Stomach (tissue), 19 donors: ENCODE measurements at places on chromosomes 12 and 14. TPM values are rescaled to one million over a fixed set of nuclear protein-coding genes. Genes with fewer than 3 reads are reported as not detected.

- DNase-seq: peak; percentile 65
Observed at GRCh38 chr14:74571901-74572725, 39.9 kb downstream of the LTBP2 start.

DNA sequence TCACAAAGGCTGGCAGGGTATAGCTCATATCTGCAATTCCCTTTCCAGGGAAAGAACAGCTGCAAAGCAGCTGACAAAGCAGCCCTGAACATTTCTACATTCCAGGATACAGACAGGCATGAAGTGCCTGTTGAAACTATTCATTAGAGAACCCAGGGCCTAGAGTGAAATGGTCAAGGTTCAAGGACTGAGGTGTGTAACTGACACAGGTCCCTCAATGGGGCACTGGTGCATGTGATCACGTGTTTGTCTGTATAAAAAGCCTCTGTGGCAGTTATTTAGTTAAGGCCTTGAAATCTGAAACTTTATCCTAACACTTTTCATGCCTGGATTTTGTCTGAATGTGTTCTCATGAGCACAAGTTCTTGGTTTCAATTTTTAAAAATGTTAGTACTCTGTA, 47.1 kb downstream of the GIT2 start:
- no peak for DNase-seq

- DNase-seq: no peak
Observed at GRCh38 chr12:50083301-50083700, 1.8 kb upstream of the SMARCD1 start.

DNA sequence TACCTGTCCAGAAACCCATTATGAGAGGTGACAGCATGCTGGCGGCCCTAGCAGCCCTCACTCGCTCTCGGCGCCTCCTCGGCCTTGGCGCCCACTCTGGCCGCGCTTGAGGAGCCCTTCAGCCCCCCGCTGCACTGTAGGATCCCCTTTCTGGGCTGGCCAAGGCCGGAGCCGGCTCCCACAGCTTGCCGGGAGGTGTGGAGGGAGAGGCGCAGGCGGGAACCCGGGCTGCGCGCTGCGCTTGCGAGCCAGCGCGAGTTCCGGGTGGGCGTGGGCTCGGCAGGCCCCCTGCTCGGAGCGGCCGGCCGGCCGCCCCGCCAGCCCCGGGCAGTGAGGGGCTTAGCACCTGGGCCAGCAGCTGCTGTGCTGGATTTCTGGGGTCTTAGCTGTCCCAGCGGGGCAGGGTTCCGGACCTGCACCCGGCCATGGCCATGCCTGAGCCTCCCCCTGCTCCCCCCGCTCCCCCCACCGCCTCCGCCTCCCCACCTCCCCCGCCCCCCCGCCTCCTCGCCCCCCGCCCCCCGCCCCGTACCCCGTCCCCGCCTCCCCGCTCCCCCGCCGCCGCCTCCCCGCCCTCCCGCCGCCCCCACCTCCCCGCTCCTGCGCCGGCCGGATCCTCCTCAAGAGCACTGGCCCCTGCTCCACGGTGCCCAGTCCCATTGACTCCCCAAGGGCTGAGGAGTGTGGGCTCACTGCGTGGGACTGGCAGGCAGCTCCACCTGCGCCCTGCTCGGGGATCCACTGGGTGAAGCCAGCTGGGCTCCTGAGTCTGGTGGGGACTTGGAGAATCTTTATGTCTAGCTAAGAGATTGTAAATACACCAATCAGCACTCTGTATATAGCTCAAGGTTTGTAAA, 163.1 kb downstream of the KLHL28 start:
- DNase-seq: no peak

- DNase-seq: no peak
Observed at GRCh38 chr12:95115641-95116040, 42.2 kb upstream of the NR2C1 start.

- no peak for DNase-seq
Observed at GRCh38 chr12:114679452-114679875, 4.5 kb downstream of the TBX3 start.

- DNase-seq: no peak
Observed at GRCh38 chr12:129257524-129257923, 404.2 kb downstream of the GLT1D1 start.

GRCh38 chr12:76022506-76022905, 9.1 kb downstream of the PHLDA1 start:
- no peak for DNase-seq

DNA sequence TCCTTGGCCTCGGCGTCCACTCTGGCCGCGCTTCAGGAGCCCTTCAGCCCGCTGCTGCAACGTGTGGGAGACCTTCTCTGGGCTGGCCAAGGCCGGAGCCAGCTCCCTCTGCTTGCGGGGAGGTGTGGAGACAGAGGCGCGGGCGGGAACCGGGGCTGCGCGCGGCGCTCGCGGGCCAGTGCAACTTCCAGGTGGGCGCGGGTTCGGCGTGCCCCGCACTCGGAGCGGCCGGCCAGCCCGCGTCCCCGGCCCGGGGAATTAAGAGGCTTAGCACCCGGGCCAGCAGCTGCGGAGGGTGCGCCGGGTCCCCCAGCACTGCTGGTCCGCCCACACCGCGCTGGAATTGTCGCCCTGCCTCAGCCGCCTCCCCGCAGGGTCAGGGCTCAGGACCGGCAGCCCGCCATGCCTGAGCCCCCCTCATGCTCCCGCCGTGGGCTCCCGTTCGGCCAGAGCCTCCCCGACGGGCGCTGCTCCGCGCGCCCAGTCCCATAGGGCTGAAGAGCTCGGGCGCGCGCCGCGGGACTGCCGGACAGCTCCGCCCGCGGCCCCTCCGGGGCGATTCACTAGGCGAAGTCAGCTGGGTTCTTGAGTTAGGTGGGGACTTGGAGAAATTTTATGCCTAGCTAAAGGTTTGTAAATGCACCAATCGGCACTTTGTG, 673.9 kb downstream of the SLC16A7 start:
- no peak for DNase-seq

DNA sequence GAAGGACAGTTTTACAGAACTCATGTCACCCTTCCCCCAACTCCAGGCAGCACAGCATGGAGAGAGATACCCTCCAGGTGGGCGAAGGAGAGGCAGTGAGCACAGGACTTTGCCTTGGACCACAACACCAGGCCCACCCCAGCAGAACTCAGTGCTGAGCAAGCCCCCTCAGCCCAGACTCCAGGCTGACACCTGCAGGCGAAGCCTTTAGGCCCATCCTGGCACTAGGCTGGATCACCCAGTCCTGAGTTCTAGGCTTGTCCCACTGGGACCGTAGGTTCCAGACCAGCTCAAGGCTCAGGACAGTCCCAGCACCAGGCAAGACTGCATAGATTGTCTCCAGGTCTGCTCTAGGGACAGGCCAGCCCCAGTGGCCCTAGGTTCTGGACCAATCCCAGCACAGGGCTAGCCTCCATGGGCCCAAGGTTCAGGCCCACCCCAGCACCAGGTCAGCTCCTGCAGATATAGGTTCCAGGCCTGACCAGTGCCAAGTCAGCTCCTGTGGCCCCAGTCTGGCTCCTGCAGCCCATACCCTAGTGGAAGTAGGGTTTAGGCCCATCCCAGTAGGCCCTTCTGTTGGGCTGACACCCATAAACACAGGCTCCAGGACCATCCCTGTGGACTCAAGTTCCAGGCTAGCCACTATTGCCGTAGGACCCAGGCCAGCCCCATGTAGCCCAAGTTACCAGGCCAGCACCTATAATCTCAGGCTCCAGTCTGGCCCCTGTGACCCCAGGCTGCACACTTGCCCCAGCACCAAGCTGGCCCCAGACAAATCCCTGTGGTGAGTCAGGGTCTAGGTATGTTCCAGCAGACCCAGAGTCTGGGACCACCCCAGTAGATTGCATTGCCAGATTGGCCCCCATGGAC, 9.4 kb downstream of the WASHC3 start:
- no peak for DNase-seq

DNA sequence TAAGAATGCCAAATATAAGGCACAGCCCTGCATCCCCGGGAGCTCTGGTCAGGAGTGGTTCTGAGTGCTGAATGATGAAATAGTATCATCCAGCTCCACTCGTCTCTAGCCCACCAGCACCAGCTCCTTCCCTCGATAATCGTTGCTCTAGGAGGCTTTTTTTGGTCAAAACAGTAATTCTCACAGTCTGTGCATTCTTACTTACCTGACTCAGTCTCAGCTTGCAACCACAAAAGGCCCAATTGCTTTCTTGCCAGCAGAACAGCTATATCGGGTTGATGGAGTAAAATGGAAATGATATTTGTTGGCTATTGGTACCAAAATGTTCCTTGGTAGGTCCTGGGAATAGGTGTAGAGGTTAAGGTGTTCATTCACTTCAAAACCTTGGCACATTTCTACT, 94.8 kb downstream of the BMP4 start:
- no peak for DNase-seq

GRCh38 chr12:51888316-51889215, 663 bp downstream of the ANKRD33 start:
- no peak for DNase-seq

DNA sequence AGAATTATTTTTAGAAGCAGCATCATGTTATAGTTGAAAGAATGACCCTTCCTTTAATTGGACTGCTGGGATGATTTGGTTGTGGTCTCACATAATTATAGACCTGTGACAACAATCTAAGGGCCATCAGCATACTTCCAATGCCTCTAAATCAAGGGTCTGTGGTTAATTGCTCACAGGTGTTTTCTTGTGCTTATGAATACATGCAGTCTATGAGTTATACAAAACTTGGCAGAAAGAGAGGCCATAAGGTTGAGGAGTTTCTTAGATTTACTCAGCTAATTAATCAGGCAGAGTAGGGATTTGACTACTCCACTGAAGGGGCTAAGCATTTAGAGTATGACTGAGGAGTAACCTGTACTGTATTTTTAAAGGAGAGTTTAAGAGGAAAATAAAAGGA, 37.0 kb upstream of the FRMD6 start:
- DNase-seq: no peak

Gene SLC5A8
- not detected for total RNA-seq

Gene HSP90AA1
- total RNA-seq: 103 TPM

Gene INHBE
- not detected for total RNA-seq

Gene KRT83
- total RNA-seq: not detected

Gene TAS2R42
- total RNA-seq: not detected

Gene PTPRQ
- not detected for total RNA-seq

Gene KRT82
- total RNA-seq: not detected

Gene MANSC4
- not detected for total RNA-seq

Gene TAS2R7
- total RNA-seq: not detected
